Stimulated activated CD4-positive, alpha-beta T cell treated with anti-CD3 and anti-CD28 coated beads, Interleukin-1b, Interleukin-23, amount 100 ng/mL, for 1 hour (primary cell): ENCODE measurements at places on chromosomes 4 and X.

GRCh38 chrX:10821293-10821692 lies 200.9 kb upstream of the MID1 start:
- DNase-seq = no peak

DNA sequence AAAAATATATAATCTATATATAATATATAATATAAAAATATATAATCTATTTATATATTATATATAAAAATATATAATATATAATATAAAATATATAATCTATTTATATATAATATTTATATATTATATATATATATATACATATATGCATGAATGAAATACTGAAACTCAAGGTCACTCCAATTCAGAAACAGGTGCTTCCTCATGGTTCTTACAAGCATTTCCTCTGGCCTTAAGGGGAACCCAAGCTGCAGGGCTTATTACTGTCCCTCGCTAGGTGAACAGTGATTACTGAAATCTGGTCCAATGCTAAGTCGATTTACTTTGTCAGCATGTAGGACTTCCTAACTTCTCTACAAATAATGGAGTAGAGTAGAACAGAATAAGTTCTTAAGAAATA lies 174.3 kb downstream of the GPM6A start:
- no peak for DNase-seq

DNA sequence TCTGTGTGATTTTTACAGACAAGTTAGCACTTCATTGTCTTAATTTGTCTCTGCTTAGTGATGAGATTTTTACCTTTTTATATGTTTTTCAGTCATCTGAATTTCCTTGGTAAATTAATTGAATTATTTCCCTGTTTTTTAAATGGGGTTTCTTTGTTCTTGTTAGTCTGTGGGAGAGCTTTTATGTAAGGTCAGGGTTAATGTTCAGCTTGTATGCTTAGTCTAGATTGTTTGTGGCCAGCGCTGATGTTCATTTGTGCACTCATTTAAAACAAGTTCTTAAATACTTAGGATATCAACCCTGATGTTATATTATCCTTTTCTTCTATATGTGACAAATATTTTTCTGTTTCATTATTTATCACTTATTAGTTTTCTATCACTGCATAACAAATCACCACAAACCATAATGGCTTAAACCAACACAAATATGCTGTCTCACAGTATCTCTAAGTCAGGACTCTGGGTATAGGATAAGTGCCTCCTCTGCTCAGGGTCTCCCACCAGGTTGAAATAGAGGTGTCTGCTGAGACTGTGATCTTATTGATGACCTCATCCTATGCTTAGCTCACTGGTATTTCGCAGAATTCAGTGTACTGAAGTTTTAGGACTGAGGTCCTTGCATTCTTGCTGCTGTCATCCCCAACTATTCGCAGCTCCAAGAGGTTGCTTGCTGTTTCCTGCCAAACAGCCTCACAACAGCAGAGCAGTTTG lies 53.2 kb downstream of the ATP10D start:
- no peak for DNase-seq

- DNase-seq = no peak
These were observed 211.3 kb upstream of the FAT1 start for GRCh38 chr4:186934841-186935443.

DNA sequence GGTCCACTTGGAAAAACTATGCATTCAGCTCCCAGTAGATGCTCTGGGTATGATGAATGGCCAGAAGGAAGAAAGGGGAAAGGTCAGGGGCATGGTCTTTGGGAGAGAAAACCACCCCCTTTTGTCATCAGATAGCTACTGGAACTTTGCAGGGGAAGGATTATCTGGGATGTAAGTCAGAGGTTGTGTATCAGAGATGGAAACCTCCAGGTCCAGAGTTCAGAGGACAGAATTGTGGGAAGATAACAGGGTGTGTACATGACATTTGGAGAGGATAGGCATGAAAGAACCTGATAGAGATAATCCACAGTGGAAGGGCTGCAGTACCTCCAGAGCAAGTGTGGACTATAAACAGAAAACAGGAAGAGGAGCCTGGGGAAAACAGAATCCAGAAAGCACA lies 262.7 kb downstream of the SPRY1 start:
- no peak for DNase-seq

GRCh38 chr4:139988863-139989765 lies 164.9 kb downstream of the MAML3 start:
- DNase-seq = no peak

DNA sequence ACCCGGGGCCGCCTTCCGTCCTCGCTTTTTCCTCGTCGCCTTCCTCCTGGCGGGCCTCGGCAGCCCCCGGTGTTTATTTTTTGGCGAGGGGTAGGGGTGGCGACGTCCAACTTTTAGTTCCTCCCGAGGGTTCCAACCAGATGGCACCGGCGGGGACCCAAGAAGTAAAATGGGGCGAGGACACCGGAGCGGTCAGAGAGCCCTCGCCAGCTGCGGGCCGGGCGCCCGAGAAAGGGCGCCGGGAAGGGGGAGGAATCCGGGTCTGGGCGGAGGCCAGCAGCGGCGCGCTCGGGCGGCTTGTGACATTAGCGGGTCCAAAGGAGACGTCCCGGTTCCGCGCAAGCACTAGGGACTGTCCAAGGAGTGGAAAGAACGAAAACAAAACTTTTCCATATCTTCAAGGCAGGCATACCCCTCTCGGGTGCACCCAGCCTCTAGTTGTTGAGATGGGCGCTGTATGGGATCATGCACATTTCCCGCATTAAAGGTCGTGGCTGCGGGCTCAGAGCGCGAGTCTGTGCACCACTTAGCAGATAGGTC lies 691 bp upstream of the USP46 start:
- no peak for DNase-seq

- no peak for DNase-seq
These were observed 185.6 kb upstream of the GALNT7 start for GRCh38 chr4:172983014-172983413.

DNA sequence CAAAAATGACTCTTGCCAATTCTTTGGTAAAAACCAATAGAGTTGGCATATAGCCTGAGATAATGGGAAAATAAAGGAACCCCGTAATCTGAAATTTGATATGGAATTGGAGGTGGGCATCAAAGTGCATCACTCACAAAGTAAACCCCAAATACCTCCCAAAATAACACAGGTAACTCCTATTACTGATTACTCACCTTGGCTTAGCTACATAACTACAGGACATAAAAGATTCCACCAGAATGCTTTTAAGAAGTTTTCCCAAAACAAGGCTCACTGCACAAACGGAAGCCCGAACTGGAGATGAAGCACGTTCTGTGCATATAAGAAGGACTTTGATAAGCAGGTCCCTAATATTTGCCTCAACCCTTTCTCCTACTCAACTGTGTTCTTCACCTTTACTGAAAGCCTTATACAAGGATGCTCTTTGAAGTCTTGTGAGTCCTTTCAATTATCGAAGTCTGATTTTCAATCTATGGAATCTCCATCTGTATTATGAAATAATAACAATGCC lies 14.6 kb upstream of the ANXA10 start:
- no peak for DNase-seq

DNA sequence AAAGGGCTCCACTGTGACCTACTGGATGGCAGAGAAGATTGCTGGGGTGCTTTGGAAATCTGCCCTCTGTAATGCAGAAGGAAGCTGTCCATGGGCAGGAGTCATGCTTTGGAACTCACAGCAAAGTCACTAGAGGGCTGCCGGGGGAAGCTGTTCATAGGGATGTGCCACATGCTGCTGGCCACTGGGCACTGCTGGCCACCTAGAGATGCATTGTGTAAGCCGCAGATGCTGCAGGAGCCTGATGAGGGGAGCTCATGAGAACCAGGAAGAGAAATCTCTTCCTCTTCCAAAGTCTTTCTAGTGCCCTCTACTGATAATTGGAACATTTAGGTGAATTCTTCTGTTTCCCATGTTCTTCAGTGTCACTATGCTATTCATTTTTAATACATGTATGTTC lies 31.2 kb upstream of the UXT start:
- DNase-seq = no peak

DNA sequence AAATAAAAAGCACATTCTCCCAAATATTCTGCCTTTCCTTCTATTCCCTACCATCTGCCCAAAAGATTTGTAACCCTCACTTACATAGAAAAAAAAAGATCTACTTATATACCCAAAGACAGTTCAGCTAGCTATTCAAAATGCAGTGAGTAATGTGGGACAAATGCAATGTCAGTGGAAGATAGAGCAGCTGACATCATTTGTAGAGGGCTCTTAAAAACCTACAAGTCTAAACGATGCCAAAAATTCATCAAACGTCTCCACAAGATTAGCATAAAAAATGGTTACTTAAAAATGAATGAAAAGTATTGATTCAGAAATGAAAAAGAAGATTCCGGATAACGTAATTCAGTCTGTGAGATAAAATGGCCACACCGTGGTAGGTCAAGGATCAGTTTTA lies 96.5 kb downstream of the ASB9 start:
- no peak for DNase-seq

DNA sequence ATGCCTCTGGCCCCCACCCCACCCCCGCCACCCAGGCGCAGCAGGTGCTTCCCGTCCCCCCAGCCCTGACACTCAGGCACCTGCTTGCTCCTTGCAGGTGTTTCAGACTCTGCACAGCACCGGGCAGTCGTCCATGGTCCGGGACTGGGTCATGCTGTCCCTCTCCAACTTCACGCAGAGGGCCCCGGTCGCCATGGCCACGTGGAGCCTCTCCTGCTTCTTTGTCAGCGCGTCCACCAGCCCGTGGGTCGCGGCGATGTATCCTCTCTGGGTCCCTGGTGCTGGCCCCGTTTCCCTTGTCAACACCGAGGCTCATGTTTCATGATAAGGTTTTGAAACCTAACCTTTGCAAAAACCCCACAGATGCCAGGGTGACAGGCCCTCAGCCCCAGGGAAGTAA lies 10.2 kb upstream of the MSANTD1 start:
- no peak for DNase-seq

- DNase-seq = no peak
These were observed 3.5 kb upstream of the SERTM2 start for GRCh38 chrX:111507933-111508332.

DNA sequence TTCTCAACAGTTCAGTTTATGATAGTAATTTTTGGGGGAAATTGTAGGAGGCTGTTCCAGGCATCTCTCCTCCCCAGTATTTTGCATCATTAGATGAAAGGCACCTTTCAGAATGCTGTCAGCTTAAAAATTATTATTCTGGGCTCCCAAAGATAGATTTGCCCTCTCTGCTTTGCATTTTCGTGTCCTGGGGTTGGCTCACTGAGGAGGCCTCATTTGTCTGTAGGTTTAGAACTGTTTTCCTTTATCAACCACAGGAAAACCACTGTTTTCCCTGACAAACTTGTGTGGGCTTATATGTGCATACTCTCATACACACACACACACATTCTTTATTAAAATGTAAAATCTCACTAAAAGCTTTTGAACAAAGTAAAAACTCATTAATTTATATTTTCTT lies 197.2 kb upstream of the VCX3A start:
- DNase-seq = no peak

GRCh38 chr4:66639361-66639760 lies 905.9 kb downstream of the CENPC start:
- DNase-seq = no peak

DNA sequence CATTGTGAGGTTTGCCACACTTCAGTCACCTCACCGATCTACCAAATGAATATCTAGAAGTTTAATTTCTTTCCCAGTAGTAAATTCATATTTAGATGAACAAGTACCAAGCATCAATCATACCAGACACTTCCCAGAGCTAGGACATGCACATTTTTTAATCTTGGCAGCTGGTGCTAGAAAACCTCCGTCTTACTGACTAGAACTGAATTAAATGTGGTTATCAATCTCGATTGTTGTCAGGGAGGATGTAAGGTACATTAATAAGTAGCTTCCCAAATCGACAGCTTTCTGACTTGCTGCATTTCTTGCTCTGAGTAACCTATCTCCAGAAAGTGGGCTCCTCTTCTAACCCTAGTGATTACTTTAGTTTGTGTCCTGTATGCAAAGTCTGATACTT lies 34.4 kb downstream of the VEGFC start:
- DNase-seq = no peak

DNA sequence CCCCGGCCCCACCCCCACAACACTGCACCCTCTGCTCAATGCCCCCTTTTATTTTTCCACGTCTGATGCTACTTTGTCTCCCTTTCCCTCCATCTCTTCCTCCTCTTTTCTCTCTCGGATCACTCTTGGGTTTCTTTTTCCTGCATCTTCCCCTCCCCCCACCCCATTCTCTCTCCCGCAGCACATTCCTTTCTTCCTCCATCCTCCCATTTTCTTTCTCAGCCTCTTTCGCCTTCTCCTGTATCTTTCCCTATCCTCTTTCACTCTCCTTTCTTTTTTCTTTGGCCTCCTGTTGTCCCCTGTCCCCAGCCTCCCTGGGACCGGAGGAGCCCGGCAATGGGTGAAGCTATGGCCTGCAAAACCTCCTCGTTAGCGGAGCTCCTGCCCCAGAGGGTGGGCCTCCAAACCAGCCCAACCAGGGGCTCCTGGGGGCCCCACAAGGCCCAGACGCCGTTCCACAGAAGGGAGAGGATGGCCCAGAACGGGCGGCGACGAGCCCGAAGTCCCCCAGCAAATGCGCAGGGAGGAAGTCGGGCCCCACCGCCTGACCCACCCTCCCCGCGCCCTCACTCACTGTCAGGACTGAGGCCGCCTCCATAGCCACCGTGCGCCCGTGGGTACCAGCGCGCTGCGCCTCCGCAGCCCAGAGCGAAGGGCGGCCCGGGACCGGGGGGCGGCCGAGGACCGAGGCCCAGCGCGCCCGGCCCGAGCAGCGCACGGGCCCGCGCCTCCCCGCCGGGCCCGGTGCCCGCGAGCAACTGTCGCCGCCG lies 807 bp downstream of the HMX1 start:
- no peak for DNase-seq

DNA sequence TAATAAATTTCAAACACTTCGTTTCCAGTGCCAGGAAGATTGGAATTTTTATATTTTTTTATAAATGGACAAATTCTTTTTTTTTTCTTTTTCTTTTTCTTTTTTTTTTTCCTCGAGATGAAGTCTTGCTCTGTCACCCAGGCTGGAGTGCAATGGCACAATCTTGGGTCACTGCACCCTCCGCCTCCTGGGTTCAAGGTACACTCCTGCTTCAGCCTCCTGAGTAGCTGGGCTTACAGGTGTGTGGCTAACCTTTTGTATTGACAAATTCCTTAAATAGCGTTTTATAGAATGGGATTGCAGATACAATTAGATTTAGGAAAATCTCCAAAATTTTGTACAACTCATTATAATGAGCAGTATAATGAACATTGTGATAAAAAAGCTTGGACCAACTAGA lies 328.9 kb downstream of the ARHGAP24 start:
- no peak for DNase-seq

DNA sequence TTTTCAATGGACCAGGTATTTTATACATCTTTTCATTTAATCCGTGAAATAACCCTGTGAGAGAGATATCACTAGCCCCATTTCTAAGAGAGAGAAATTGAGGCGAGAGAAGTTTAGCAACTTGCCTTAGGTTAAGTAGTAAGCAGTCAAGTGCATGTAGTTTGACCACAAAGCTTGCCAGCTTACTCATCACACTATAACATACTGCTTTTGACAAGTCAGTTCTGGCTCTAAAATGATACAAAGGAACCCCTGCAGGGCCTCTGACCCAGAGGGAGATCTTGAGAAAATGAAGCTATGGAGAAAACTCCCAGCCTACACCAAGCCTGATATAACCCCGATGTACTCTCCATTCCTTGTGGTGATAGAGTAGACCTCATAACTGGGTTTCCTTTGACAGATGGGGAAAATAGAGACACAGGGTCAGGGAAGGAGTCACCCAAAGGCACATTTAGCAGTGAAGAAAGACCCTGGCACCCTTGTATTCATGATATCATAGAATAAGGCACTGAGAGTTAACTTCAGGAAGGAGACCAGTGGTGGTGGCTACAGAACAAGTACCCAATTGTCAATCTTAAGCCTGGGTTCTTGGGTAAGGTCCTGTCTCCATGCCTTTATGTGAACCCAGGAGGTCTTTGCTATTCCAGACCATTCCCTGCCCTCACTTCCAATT lies 60.2 kb upstream of the MSN start:
- DNase-seq = no peak
